ENCODE measurements at places on chromosomes 7 and 10.

- peak; percentile 88 for DNase-seq
These were observed 3.8 kb downstream of the HILPDA start for GRCh38 chr7:128459394-128459878.

- DNase-seq: no peak
These were observed 50.8 kb upstream of the AOAH start for GRCh38 chr7:36775061-36775620.

GRCh38 chr10:124321433-124322089, 97.2 kb downstream of the OAT start:
- DNase-seq: no peak

GRCh38 chr10:53453196-53453595, 680.6 kb upstream of the MBL2 start:
- DNase-seq: no peak

Measured in CD8-positive, alpha-beta T cell (primary cell).